Endothelial cell of umbilical vein (primary cell): ENCODE measurements at places on chromosomes 7 and 10. TPM values are rescaled to one million over a fixed set of nuclear protein-coding genes. Genes with fewer than 3 reads are reported as not detected.

GRCh38 chr10:99758211-99758891 lies 24.1 kb upstream of the ABCC2 start:
- peaks cover 19% of the 10 kb centered on the region for H3K36me3 ChIP-seq
- no peaks in the 10 kb centered on the region for H3K4me1 ChIP-seq

DNA sequence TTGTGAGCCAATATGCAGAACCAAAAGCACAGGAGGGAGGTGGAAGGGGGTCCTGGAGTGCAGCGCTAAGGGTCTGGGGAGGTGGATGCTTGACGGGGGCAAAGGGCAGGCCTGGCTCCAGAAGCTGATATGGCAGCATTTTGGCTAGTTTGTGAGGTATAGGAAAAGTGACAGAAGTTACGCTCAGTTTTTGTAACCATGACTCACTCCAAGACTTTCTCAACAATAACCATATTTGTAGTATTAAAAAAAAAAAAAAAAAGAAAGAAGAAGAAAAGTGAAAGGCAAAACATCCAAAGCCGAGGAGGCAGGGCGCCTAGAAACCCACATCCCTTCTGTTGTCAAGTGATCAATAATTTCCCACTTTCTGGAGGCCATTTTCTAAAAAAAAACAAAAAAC lies 92.3 kb downstream of the RNF216 start:
- H3K4me3 ChIP-seq = no peak overlapping the region
- H3K27me3 ChIP-seq = no peaks in the 10 kb centered on the region
- no peak for DNase-seq
- no peak overlapping the region for H3K27ac ChIP-seq
- H3K4me1 ChIP-seq = peaks cover 28% of the 10 kb centered on the region
- peaks cover 3% of the 10 kb centered on the region for H3K36me3 ChIP-seq

- DNase-seq = no peak
- H3K4me1 ChIP-seq = no peaks in the 10 kb centered on the region
- H3K36me3 ChIP-seq = no peaks in the 10 kb centered on the region
- H3K4me3 ChIP-seq = no peak overlapping the region
- H3K27ac ChIP-seq = no peak overlapping the region
- no peaks in the 10 kb centered on the region for H3K27me3 ChIP-seq
Observed at GRCh38 chr7:99073839-99074446, 70.0 kb downstream of the SMURF1 start.

DNA sequence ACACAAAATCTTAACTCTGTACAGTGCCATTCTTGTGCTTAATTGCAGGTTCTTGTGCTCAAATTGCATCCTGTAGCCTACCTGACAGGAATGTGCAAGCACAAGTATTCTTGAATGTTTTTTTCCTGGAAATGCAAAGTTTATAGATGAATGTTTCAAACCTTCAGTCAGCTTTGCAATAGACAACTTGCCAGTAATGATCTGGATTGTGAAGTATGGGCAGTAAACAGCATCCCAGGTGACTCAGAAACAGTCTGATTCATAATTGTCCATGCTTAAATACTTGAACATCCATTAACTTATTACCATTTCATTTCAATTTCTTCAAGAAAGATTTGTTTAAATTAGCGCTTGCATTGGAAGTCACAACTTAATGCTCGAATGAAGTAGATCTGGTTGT lies 347.2 kb downstream of the SDK1 start:
- H3K4me3 ChIP-seq = no peak overlapping the region
- no peak overlapping the region for H3K27ac ChIP-seq
- no peaks in the 10 kb centered on the region for H3K36me3 ChIP-seq
- no peak for DNase-seq

DNA sequence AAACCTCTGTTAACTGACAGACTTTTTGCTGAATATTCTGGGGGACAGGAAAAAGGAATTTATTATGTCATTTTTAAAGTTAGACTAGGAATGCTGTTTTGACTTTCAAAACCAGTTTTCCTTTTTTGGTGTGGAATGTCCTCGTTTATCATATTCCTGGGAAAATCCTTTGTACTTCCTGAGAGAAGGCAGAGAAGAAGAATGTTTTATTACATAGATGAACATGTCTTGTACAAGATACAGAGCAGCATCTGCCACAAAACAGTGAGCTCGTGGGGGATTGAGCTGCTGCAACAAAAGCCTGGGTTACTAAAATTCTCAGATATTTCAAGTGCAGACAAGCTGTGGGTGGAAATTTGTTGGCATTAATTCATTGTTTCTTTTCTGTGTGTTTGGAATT lies 20.2 kb downstream of the MCU start:
- no peak overlapping the region for H3K27ac ChIP-seq
- H3K27me3 ChIP-seq = no peaks in the 10 kb centered on the region
- H3K36me3 ChIP-seq = peaks cover 4% of the 10 kb centered on the region
- no peak overlapping the region for H3K4me3 ChIP-seq
- peak; percentile 55 for DNase-seq

- H3K4me1 ChIP-seq = no peaks in the 10 kb centered on the region
- H3K36me3 ChIP-seq = no peaks in the 10 kb centered on the region
- peaks cover 2% of the 10 kb centered on the region for H3K27me3 ChIP-seq
- H3K4me3 ChIP-seq = no peak overlapping the region
- no peak overlapping the region for H3K27ac ChIP-seq
Observed at GRCh38 chr10:62779487-62780248, 24.9 kb upstream of the ADO start.

DNA sequence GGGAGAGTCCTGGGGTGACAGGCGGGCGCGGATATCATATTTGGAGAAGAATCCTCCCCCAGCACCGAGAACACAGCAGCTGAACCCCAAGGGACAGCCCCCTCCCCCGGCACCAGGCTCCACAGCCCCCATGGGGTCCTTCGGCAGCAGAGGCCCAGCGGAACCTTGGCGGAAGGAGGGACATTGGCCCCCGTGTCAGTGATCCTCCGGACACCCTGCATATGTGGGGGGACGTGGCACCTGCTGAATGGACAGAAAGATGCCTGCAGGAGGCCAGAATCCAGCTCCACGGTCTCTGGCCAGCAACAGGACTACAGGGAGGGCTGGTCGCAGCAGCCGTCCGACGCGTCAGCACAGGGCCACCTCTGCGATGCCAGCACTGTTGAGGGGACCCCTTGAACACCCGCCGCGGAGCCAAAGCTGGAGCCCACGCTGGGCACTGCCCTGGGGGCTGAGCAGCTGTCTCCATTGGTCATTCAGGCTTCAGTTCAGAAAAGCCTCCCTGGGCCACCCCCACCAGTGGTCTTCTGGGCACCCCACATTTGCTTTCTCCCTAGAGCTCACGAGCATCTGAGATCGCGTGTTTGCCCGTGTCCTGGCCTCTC lies 240.1 kb downstream of the ELFN1 start:
- no peaks in the 10 kb centered on the region for H3K27me3 ChIP-seq
- no peak overlapping the region for H3K27ac ChIP-seq
- no peak overlapping the region for H3K4me3 ChIP-seq
- H3K4me1 ChIP-seq = no peaks in the 10 kb centered on the region

DNA sequence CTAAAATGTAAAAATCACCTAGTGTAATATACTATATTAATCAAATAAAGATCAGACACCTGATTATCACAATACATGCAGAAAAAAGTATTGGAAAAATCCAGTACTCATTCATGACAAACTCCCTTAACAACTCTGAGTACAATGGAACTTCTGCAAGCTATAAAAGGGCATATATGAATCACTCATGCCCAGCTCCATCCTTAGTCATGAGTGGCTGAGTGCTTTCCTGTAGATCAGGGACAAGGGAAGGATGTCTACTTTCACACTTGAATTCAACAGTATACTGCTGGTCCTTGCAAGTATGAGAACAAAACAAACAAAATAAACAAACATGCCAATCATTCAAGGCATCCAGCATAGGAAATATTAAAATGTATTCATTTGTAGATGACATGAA lies 116.5 kb downstream of the ADARB2 start:
- no peak for DNase-seq
- no peaks in the 10 kb centered on the region for H3K36me3 ChIP-seq
- H3K4me3 ChIP-seq = no peak overlapping the region

- peak overlapping the region; percentile 47 for H3K4me3 ChIP-seq
- peaks cover 12% of the 10 kb centered on the region for H3K4me1 ChIP-seq
- DNase-seq = no peak
- H3K27ac ChIP-seq = peak overlapping the region; percentile 74
Observed at GRCh38 chr10:14839305-14839695, 1.2 kb downstream of the HSPA14 start.

DNA sequence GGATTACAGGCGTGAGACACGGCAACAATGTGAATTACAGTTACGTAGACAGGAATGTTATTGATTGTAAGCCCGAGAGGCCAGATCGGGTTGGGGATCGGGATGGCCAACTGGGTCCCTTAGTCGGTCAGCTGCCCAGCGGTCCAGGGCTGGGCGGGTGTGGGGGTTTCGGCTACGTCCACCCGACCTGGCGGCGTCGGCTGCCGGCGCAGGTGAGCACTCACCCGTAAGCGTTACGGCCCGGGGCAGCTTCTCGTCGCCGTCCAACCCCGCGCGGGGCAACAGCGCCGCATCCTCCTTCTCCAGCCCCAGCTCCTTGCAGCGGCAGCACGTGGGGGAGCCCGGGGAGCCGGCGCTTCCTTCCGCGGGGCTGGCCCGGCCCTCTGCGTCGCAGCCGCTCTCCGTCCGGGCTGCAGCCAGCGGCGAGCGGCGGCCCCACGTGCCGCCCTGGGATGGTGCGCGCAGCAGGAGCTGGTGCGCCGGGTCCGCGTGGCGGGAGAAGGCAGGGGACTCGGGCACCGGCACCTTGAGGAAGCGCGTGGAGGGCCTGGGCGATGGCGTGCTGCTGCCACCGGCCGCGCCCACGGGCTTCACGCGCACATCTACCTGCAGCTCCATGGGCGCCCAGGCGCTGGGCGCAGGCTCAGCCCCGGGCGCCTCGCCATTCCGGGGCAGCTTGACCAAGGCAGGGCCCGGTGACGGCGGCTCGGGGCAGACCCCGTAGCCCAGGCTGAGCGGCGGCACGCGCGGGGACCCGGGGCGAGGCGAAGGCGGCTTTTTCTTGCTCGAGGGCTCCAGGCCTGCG lies 609 bp downstream of the KLRG2 start:
- no peaks in the 10 kb centered on the region for H3K36me3 ChIP-seq
- no peak overlapping the region for H3K27ac ChIP-seq
- peaks cover 42% of the 10 kb centered on the region for H3K27me3 ChIP-seq
- H3K4me3 ChIP-seq = no peak overlapping the region
- no peak for DNase-seq
- peaks cover 8% of the 10 kb centered on the region for H3K4me1 ChIP-seq

DNA sequence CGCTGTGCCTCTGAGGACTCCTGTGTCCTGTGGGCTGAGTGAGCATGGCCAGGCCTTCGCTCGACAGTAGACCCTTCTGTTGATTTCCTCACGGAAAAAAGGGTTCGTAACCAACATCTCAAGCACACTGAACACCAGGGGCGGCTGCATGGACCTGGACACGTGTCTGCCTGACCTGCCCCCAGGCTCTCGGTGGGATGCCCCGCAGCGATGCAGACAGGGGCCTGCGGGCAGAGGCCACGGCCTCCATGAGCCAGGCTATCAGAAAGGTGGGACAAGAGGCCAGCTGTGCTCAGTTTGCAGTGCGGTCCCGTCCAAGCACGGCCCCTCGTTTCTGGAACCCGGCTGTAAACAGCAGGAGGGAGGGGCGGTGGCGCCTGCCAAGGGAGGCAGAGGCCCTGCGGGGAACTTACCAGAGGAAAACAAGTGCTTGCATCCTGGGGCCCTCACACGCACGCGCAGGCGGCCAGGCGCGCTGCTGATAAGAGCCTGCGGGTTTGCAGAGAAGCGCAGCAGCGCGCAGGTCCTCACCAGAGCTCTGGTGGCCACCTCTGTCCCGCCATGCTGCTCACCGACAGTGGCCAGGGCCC lies 10.6 kb downstream of the GPR146 start:
- peaks cover 44% of the 10 kb centered on the region for H3K4me1 ChIP-seq
- H3K27ac ChIP-seq = peak overlapping the region; percentile 1
- no peaks in the 10 kb centered on the region for H3K27me3 ChIP-seq
- no peaks in the 10 kb centered on the region for H3K36me3 ChIP-seq
- H3K4me3 ChIP-seq = no peak overlapping the region

DNA sequence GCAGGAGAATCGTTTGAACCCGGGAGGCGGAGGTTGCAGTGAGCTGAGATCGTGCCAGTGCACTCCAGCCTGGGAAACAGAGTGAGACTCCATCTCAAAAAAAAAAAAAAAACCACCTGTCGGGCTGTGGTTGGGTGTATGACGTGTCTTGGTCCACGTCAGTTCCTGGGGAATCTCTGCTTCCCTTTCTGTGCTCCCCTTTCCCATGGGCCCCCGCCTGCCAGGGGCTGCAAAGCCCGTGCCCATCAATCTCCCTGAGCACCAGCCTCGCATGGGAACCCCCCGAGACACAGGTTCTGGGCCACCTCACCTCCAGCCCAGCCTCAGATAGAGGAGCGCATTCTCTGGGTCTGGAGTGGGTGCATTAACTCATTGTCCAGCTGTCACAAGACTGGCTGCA lies 2.3 kb upstream of the SH2B2 start:
- H3K27ac ChIP-seq = no peak overlapping the region
- DNase-seq = no peak
- no peak overlapping the region for H3K4me3 ChIP-seq
- H3K4me1 ChIP-seq = peaks cover 10% of the 10 kb centered on the region
- peaks cover 5% of the 10 kb centered on the region for H3K27me3 ChIP-seq

DNA sequence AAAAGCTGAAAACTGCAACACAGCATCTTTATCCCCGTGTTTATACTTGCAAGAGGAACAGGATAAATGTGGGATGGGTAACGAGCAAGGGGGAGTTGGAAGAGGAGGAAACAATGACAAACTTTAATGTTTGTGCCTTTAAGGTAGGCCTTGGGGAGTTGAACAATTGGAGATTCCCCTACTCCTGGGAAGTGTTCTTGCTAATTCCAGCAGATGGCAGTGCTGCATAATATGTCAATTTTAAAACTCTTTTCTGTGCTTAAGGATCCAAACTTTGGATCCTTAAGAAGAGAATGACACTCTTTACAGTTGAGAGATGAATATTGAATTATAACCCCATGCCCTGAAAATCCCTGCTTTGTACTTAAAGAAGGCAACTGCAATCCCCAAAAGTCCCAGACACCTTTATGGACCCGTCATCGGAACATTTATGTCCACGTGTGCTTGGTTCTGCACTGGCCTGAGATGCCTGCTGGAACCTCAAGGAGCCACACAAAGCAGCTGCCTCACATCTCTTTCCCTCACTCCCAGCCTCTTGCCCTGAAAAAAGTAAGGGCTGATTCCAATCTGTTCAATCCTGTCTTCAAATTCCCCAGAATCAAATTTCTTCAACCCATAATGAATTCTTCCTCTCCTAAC lies 12.0 kb downstream of the IFIT5 start:
- peak; percentile 56 for DNase-seq
- H3K36me3 ChIP-seq = no peaks in the 10 kb centered on the region
- H3K27ac ChIP-seq = no peak overlapping the region
- H3K4me3 ChIP-seq = no peak overlapping the region

ARHGAP22 gene
- 48.6 and 50.3 TPM in 2 replicates for total RNA-seq

BICC1 gene
- total RNA-seq = 0.29 and 0.32 TPM in 2 replicates

RSPH10B gene
- total RNA-seq = 0.18 and 0.29 TPM in 2 replicates

TMEM72 gene
- total RNA-seq = not detected in 2 replicates
